ENCODE measurements at places on chromosomes 2 and 18.
A peak's percentile ranks its signal among the peaks of the same experiment; 100 is the strongest.

DNA sequence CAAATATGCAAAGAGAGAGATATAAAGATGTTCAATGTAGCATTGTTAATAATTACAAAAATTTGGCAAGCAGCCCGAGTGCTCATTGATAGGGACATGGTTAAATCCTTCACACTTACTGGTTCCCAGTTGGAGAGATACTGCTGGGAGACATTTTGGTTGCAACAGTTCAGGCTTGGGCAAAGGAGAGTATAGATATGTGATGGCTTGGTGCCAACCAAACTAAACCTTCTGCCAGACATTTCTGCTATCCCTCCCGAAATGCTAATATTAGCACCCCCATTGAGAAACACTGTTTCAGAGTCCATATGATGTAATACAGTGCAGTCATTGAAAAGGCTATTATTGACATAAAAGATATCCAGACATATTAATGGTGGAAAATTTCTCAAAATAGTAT lies 11.5 kb downstream of the GEN1 start:
- DNase-seq, result no peak

GRCh38 chr2:71679491-71679890 lies 226.1 kb downstream of the DYSF start:
- DNase-seq, result no peak

GRCh38 chr2:74444498-74445318 lies 3.0 kb upstream of the RTKN start:
- DNase-seq, result no peak

- no peak for DNase-seq
Observed at GRCh38 chr2:181462033-181462432, 4.8 kb downstream of the ITGA4 start.

DNA sequence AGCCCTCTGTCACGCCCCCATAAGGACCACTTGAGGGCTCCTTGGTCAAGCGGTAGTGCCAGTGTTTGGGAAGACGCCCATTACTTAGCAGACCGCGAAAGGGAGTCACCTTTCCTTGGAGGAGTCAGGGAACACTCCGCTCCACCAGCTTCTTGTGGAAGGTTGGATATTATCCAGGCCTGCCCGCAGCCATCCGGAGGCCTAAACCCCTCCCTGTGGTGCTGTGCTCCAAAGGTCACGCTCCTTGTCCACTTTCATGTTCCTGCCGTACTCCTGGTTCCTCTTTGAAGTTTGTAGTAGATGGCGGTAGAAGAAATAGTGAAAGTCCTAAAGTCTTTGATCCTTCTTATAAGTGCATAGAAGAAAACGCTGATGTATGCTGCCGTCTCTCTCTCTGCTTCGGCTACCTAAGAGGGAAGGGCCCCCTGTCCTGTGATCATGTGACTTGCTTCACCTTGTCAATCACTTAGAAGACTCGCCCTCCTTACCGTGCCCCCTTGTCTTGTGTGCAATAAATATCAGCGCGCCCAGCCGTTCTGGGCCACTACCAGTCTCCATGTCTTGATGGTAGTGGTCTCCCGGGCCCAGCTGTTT lies 1.7 kb upstream of the CATIP start:
- no peak for DNase-seq

- DNase-seq, result no peak
Observed at GRCh38 chr2:96533292-96534073, 3.1 kb upstream of the ARID5A start.

GRCh38 chr18:35635170-35635569 lies 53.6 kb downstream of the GALNT1 start:
- peak; percentile 84 for DNase-seq

GRCh38 chr18:75200071-75200470 lies 8.9 kb downstream of the PTGR3 start:
- DNase-seq, result no peak

Measured in epithelial cell of proximal tubule (primary cell).